ENCODE measurements at places on chromosomes 3 and 15.

DNA sequence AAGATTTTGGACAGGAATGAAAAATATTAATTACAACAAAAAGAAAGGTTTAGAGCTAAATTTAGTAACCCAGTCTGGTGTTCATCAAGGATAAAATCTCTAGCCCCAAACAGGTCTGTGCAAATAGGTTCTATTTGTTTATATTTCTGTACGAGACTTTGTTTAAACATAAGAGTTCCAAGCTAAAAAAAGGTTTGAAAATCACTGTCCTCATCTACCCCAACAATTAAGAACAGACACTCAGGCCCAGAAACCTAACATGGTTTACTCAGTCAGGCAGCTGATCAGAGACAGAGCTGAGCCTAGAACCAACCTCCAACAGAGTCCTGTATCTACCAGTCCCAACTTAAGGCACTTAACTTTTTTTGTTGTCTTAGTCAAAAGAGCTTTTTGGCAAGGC lies 49.3 kb downstream of the SNX4 start:
- no peak for DNase-seq

DNA sequence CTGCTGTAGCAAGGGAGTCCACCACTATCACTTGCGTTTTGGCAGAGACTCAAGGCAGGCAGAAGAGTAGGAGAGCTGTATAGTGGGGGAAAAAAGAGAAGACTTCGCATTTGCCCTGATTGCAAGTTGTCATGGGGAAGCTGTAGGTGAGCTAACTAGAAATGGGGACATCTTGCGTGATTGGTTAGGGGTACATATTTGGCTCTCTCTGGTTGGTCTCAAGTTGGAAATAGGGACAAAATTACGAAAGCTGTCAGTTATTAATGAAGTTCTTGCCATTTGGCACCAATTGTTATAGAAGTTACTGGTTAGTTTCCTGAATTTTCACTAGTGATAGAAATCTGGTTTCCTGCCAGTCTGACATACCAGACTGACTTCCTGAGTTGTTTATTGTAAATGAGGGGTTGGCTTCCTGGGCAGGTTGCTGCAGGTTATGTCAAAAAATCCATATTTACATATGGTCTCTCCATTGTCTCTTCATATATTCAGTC lies 8.2 kb upstream of the SENP7 start:
- no peak for DNase-seq

- no peak for DNase-seq
Observed at GRCh38 chr3:46901591-46902187, 24.2 kb downstream of the PTH1R start.

DNA sequence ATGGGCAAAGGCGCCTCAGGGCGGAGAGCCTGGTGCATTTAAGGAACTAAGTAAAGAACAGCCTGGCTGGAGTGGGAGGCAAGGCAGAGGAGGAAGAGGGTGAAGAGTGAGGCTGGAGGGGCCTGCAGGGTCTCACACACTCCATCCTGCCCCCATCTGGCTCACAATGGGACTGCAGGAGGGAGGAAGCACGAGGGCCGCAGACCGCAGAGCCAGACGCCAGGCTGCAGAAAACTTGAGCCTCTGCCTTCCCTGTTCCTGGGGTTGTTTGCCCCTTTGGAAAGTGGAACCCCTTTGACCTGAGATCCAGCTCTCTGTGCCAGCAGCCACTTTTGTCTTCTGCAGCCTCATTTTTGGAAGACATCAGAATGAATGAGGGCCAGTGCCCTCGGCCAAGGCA lies 138.0 kb downstream of the SRGAP3 start:
- DNase-seq = no peak

DNA sequence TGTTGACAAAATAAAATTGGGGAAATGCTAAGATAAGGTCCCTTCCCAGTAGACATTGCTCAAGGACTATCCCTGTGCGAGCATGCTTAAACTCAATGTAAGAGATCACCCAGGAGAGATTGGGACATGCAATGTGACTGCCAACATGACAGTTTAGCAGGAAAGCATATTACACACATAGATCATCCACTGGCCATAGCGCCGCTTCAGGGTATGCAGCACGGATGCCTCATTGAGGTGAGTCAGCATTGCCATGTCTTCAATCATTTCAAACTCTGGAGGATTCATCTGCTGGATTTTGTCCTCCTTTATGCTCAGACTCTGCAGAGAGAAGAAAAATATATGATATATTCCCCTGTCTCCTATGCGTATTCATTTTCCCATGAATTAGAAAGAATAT lies 8.9 kb downstream of the MYH15 start:
- DNase-seq = peak; percentile 34

- DNase-seq = no peak
Observed at GRCh38 chr3:193791041-193792032, 198.3 kb downstream of the OPA1 start.

DNA sequence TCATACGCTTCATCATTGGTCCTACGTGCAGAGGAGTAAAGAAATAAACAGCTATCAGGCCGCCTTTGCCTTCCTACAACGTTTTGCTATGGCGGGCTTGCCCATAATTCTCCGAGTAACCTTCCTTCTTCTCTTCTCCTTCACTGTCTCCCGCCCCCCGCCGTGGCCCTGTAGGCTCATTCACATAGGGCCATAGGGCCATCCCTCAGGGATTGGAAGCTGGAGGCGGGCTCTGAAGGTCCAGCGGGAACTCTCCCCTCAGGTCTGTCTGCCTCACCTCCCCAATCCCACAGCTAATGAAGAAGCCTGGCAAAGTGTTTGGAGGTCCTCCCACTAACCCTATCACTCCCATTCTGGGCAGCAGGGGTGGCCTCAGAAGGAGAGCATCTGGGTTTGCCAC lies 43.6 kb downstream of the SEMA5B start:
- DNase-seq = no peak

GRCh38 chr3:141212101-141212500 lies 19.5 kb upstream of the PXYLP1 start:
- DNase-seq = no peak

- peak; percentile 20 for DNase-seq
Observed at GRCh38 chr3:75294124-75294523, 370.0 kb upstream of the FRG2C start.

GRCh38 chr3:56347219-56347871 lies 120.9 kb downstream of the ERC2 start:
- DNase-seq = peak; percentile 8

GRCh38 chr3:46414739-46415138 lies 7.7 kb downstream of the CCRL2 start:
- no peak for DNase-seq

DNA sequence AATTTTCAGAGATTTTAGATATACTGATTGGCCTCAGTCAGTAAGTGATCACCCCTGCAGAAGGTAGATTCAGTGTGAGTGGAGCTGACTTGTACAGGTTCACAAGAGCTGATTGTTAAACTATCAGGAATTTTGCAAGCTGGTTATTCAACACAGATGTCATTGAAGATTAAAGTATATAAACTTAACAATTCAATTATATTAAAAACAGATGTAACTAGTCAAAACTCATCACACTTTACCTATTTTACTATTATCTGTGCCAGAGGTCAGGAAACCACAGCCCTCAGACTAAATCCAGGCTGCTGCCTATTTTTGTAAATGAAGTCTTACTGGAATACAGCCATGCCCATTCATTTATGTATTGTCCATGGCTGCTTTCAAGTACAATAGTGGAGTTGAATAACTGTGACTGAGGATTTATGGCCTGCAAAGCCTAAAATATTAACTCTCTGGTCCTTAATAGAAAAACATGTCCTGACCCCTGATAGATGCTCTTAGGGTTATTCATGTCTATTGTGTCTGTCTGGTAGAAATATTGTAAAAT lies 429.3 kb upstream of the PDZRN3 start:
- no peak for DNase-seq

- no peak for DNase-seq
Observed at GRCh38 chr3:152977366-152977765, 142.4 kb downstream of the P2RY1 start.

- no peak for DNase-seq
Observed at GRCh38 chr3:45693941-45694521, 4.8 kb downstream of the SACM1L start.

DNA sequence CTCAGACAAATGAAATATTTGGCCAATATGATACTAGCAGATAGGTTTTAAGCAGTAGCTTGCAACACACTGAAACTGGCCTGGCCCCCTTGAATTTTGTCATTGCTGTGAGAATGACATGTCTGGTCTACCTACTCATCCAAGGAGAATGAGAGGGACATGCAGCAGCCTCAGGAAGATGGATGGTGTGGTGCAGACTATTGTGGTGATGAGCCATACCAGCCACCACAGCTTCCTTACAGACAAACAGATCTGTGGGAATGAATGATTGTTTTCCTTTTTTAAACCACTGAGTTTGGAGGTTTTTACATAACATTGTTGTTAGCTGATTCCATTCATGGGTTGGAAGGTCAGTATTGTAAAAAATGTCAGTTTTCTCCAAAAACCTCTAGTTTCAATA lies 133.7 kb upstream of the POU1F1 start:
- no peak for DNase-seq

DNA sequence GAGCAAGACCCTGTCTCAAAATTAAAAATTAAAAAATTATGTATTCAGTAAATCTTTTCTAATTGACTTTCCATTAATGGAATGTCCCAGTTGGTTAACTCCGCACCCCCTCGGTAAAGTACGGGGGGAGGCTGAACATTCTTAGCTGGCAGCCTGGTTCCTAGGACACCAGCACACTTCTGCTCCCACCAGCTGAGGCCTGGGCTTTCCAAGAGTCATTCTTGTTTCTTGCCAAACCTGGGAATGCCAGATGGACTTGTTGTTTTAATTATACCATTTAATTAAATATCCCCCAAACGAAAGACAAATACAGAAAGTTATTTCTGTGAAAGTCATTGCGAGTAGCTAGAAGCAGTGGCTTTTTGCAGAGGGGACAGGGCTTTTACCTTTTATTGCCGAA lies 179.4 kb downstream of the VGLL4 start:
- no peak for DNase-seq

GRCh38 chr3:140004271-140004670 lies 69.3 kb downstream of the CLSTN2 start:
- DNase-seq = no peak

GRCh38 chr3:43259626-43260025 lies 26.7 kb upstream of the SNRK start:
- DNase-seq = no peak

- DNase-seq = peak; percentile 76
Observed at GRCh38 chr3:4656059-4656458, 162.9 kb downstream of the ITPR1 start.

DNA sequence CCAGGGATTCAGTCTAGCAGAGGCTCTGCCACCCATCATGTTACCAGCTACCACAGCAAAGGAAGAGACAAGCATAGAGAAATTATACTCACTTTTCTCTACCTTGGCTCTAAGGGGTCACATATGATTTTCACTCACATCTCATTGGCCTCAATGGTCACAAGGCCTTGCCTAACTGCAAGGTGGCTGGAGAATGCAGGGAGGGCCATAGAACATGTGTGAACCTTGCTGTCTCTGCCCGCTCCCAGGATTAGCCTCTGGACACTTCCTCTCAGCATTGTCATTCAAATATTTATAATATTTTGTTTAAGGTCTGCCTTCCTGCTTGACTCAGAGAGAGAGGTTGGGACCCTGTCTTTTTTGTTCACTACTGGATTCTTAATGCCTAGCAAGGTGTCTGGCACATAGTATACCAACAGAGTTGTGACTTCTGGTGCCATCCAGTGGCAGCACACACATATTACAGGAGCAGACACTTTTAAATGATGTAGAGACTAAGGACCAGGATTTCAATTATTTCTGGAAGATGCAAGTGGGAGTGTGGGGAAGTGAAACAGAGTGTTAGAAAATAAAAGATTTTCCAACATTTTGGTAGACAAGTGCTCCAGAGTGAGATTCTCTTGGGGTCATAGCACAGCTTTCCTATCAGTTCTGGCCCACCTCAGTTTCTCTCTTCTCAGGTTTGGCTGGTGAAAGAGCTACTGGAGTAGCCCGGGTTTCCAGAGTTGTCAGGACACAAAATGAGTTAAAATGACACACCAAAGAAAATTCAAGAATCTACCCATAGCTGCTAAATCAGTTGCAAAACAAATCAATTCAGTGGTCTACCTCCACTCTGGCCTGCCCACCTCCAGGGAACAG lies 119.0 kb upstream of the RASGRP1 start:
- DNase-seq = peak; percentile 52

DNA sequence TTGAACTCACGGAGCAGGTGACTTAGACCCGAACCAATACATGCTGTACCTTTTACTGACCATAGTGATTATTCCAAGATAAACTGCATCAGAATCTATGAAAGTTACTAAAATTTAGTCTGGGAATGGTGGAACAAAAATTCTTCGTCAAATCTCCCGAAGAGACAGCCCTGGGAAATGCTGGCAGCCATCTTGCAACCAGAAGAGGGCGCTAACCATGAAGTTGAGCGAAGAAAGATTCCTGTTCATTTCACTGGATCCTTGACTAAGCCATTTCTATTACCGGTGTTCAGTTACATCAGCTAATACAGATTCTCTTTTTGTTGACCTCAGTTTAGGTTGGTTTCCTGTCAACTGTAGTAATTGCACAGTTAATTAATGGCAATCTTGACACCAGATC lies 199.6 kb downstream of the SLC9A9 start:
- DNase-seq = no peak

- no peak for DNase-seq
Observed at GRCh38 chr3:155412904-155413303, 119.4 kb upstream of the STRIT1 start.

- DNase-seq = no peak
Observed at GRCh38 chr3:187971629-187972028, 182.3 kb upstream of the LPP start.

- DNase-seq = no peak
Observed at GRCh38 chr3:12461097-12461649, 23.1 kb upstream of the TSEN2 start.

GRCh38 chr15:43232289-43232874 lies 11.6 kb upstream of the EPB42 start:
- DNase-seq = peak; percentile 35

GRCh38 chr3:13579063-13579462 lies 30.1 kb downstream of the FBLN2 start:
- peak; percentile 91 for DNase-seq
